Bronchial smooth muscle cell (primary cell): ENCODE measurements at places on chromosomes 1 and 21. TPM values are rescaled to one million over a fixed set of nuclear protein-coding genes. Genes with fewer than 3 reads are reported as not detected.

NES gene
- total RNA-seq = 30.8 and 63.4 TPM in 2 replicates

FCRL2 gene
- not detected in 2 replicates for total RNA-seq

IL12RB2 gene
- not detected in 2 replicates for total RNA-seq

ITLN2 gene
- not detected in 2 replicates for total RNA-seq

C1QC gene
- not detected in 2 replicates for total RNA-seq

PCP4 gene
- not detected in 2 replicates for total RNA-seq
